SJSA1 (cell line): ENCODE measurements at places on chromosomes 13 and 19.
A peak's percentile ranks its signal among the peaks of the same experiment; 100 is the strongest.

DNA sequence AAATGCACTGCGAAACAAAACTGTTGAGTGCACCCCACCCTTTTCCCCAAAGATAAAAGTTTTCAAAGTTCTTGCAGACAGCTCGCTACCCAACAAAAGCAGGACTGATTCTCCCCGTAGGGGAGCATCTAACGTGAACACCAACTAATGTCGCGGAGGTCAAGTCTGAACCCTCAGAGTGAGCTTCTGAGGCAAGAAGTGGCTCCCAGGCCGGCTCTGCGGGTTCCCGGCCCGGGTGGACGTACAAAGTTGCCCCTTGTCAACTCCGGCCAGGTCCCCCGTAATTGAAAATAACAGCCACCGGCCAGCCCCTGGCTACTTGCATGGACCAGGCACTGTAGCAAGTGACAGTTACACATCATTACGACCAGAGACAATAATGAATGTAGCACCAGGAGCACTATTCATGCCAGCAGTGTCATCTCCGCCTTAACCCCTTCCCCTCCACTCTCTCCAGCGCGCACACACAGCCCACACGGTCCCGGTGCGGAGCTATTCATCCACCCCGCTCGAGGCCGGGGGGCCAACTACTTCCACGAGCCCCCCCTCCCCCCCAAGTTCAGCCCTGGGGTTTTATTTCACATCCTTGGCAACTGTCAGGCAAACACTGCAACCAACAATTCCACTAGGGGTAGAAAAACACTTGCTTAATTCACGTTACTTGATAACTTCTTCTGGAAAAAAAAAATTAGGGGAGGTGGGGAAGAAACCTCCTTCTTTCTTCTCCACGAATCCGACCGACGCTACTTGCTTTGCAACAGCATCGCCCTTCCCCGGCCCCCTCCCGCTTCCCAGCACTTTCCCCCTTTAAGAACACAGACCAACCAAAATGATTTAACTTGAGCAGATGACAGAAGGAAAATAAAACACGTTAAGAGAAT lies 1.2 kb downstream of the KLF12 start:
- DNase-seq = no peak
- H3K4me1 ChIP-seq = peaks cover 47% of the 10 kb centered on the region
- H3K27me3 ChIP-seq = no peaks in the 10 kb centered on the region
- H3K4me3 ChIP-seq = peak overlapping the region; percentile 95
- H3K27ac ChIP-seq = peak overlapping the region; percentile 61; the same call in 1 of the 2 replicates

GRCh38 chr13:51840917-51841316 lies 4.1 kb downstream of the TMEM272 start:
- H3K4me1 ChIP-seq = peaks cover 58% of the 10 kb centered on the region
- H3K4me3 ChIP-seq = no peak overlapping the region
- no peak for DNase-seq
- H3K27me3 ChIP-seq = no peaks in the 10 kb centered on the region

DNA sequence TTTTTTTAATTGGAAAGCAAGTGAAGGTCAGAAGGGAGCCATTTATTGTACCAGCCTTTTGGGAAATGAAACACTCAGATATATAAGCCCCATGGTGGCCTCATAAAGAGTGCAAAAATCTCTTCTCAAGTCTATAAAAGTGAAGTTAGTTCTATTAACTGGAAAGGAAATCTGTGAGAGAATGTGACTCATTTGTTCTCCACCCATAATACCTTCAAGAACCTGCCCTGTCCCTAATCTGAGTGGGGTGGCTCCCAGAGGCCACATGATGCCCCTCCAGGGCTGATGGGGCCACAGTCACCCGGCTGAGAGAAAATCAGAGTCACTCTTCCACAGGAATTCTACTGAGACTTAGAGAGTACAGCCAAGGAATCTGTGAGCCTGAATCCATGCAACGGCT lies 65.8 kb upstream of the SERP2 start:
- H3K4me1 ChIP-seq = peaks cover 55% of the 10 kb centered on the region
- H3K27ac ChIP-seq = no peak overlapping the region
- no peak for DNase-seq

DNA sequence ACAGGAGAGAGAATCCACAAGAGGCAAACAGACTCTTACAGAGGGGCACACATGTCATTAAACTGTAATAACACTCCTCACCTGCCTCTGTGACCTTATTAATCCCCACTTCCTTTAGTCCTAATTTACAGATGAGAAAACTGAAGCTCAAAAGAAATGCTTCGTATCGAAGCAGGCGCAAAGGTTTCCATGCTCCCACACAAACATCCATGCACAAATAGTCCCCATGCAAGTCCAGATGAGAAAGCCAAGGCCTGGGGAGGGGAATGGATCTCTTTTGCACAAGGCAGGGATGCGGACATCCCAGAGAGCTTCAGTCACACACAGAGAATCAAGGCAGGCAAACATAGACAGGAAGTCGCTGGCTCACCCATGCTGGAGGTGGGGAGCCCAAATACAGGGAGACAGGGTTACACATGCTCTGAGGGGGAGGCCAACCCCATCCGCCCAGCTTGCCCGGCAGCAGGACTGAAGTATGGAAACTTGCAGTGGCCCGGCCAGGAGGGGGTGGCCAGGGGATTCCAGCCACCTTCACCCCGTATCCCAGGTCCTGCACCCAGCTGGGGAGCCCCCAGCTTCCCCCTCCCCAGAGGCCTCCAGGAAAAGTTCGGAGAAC lies 468 bp downstream of the S1PR5 start:
- H3K4me3 ChIP-seq = no peak overlapping the region
- H3K27ac ChIP-seq = no peak overlapping the region
- no peaks in the 10 kb centered on the region for H3K36me3 ChIP-seq

GRCh38 chr19:42254089-42254849 lies 659 bp downstream of the ERF start:
- H3K4me3 ChIP-seq = peak overlapping the region; percentile 85
- peak overlapping the region; percentile 73 for H3K27ac ChIP-seq
- peak; percentile 79 for DNase-seq
- no peaks in the 10 kb centered on the region for H3K27me3 ChIP-seq

GRCh38 chr13:107277911-107278310 lies 710.0 kb upstream of the ARGLU1 start:
- H3K36me3 ChIP-seq = no peaks in the 10 kb centered on the region
- no peaks in the 10 kb centered on the region for H3K27me3 ChIP-seq
- peaks cover 5% of the 10 kb centered on the region; the same call in 1 of the 2 replicates for H3K4me1 ChIP-seq
- H3K4me3 ChIP-seq = no peak overlapping the region
- H3K27ac ChIP-seq = no peak overlapping the region

DNA sequence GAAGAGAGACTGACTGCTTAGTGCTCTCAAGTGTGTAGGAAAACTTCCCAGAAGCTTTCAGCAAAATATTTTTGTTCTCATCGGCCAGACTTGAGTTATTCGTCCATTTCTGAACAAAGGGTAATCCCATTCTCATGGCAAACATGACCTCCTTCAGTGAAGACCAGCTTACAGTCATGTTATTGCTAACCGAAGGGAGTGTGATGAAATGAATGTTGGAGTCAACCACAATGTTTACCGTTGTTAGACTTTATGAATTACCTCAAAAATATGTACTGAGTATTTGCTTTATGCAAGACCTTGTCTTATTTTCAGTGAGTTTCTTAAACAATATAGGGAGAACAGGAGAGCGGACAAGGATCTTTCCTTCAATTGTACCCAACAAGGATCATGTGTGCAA lies 228.6 kb downstream of the LMO7 start:
- H3K4me1 ChIP-seq = peaks cover 25% of the 10 kb centered on the region
- no peak overlapping the region for H3K27ac ChIP-seq
- peaks cover 6% of the 10 kb centered on the region; the same call in 1 of the 2 replicates for H3K27me3 ChIP-seq

DNA sequence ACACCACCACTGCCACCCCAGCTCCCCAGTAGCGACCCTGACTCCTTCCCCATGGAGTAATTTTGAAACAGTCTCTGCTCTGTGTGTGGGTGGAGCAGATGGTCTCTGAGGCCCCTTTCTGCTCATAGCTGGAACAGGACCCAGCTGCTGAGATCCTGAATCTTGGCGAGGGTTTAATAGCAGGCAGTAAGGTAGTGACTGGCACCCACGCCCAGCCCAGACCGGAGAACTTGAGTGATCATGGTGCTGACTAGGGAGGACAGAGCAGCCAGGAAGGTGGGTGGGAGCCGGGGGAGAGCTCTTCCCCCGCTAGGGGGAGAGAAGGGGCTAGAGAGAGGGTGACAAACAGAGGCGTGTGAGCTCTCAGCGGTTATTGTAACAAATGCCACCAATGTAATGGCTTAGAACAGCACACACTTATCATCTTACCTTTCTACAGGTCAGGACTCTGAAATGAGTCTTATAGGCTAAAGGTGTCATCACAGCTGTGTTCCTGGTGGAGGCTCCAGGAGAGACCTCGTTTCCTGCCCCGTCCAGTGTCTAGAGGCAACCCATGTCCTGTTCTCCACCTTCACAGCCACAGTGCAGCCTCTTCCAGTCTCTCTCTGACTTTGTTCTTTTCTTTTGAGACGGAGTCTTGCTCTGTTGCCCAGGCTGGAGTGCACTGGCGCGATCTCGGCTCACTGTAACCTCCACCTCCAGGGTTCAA lies 7.2 kb upstream of the ACER1 start:
- H3K4me1 ChIP-seq = no peaks in the 10 kb centered on the region
- H3K4me3 ChIP-seq = no peak overlapping the region
- DNase-seq = no peak
- H3K36me3 ChIP-seq = no peaks in the 10 kb centered on the region
- H3K27ac ChIP-seq = no peak overlapping the region

GRCh38 chr13:98468929-98469328 lies 108.0 kb downstream of the STK24 start:
- peaks cover 9% of the 10 kb centered on the region for H3K4me1 ChIP-seq
- DNase-seq = no peak
- H3K27me3 ChIP-seq = no peaks in the 10 kb centered on the region
- no peak overlapping the region for H3K4me3 ChIP-seq
- H3K36me3 ChIP-seq = peaks cover 88% of the 10 kb centered on the region

DNA sequence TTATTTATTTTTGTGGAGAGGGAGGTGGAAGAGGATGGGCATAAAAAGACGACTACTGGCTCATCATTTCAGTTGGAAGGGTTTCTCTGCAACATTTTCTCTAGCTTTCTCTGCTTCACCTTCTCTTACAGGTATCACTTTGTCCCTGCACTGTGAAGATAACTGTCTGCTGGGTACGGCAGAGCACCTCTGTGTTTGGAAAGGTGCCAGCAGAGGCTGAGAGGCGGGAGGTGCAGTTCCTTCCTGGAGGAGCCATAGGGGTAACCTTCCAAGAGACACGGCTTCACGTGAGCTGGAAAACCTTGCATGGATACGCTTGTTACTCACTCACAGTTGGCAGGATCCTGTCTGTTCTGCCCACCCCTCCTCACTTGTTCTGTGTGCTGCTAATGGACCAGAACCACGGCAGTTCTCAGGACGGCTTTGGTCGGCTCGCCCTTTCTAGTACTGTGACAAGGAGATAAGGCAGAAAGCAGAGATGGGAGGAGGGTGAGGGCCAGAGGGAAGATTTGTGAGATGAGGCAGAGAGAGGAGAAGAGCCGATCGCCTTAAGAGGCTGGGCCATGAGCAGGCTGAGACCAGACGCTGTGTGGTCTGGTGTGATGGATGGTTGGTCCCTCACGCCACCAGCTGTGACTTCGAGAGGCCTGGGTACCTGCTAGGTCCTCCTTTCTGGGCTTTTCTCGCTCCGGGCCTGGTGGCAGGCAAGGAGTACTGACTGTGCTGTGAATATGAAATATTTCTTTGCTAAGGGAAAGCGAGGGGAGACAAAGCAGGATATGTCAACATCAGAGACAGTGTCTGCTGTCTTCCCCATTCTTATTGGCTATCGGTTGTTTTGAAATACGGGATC lies 66.8 kb downstream of the MRPL57 start:
- H3K4me1 ChIP-seq = no peaks in the 10 kb centered on the region
- H3K4me3 ChIP-seq = no peak overlapping the region
- H3K27ac ChIP-seq = no peak overlapping the region
- no peaks in the 10 kb centered on the region for H3K36me3 ChIP-seq
- no peaks in the 10 kb centered on the region for H3K27me3 ChIP-seq

- no peaks in the 10 kb centered on the region for H3K27me3 ChIP-seq
- H3K4me3 ChIP-seq = no peak overlapping the region
- H3K36me3 ChIP-seq = no peaks in the 10 kb centered on the region
- H3K4me1 ChIP-seq = no peaks in the 10 kb centered on the region
- no peak overlapping the region for H3K27ac ChIP-seq
- no peak for DNase-seq
Observed at GRCh38 chr13:94427313-94427953, 52.0 kb downstream of the DCT start.

GRCh38 chr13:112840472-112841302 lies 128.3 kb upstream of the MCF2L start:
- H3K36me3 ChIP-seq = no peaks in the 10 kb centered on the region
- no peak overlapping the region for H3K27ac ChIP-seq

DNA sequence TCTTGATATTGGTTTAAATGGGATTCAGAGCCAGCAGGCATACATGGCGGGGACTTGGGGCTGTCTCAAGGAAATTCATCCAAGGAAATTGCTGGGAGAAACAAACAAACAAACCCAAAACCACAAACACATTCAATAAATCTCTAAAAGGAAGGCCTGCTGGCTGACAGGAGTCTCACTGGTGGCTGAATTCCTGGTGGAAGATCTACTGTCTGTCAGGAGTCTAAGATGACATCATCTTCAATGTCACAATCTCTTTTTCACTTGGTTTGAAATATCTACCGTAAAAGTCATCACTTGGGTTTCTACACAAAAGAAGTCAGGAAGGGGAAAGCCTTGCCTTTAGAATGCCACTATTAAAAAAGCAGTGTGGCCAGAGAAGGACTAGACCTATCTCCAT lies 87.9 kb downstream of the KLF5 start:
- no peaks in the 10 kb centered on the region for H3K27me3 ChIP-seq
- H3K36me3 ChIP-seq = no peaks in the 10 kb centered on the region
- no peak for DNase-seq
- no peaks in the 10 kb centered on the region for H3K4me1 ChIP-seq

DNA sequence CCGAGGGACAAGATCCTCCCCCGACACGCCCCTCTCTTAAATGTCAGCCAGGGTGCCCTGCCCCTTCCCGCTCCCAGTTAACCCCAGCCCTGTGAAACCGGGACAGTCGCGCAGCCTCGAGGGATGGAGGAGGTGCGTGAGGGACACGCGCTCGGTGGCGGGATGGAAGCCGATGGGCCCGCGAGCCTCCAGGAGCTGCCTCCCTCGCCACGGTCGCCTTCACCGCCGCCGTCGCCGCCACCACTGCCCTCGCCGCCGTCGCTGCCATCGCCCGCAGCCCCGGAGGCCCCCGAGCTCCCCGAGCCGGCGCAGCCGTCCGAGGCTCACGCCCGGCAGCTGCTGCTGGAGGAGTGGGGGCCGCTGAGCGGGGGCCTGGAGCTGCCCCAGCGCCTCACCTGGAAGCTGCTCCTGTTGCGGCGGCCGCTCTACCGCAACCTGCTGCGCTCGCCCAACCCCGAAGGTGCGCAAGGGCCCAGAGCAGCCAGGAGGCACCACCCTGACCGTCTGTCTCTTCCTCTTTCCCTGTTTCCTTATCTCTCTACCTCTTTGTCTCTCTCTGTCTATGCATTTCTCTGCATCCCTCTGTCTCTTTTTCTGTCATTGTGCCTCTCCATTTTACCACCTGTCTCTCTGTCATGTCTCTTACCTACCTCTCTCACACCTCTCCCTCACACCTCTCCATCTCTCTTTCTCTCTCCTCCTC lies at the start of gene NCCRP1:
TSS of gene NCCRP1 (plus strand) at position 105 of the 703 bp plus-strand sequence. CDS start at position 124, 19 bp downstream.
- no peak for DNase-seq
- H3K27ac ChIP-seq = no peak within 1 kb of the TSS

GRCh38 chr13:36907821-36908220 lies 12.2 kb downstream of the SMAD9 start:
- H3K27ac ChIP-seq = no peak overlapping the region
- no peaks in the 10 kb centered on the region for H3K27me3 ChIP-seq
- no peak overlapping the region for H3K4me3 ChIP-seq
- peaks cover 13% of the 10 kb centered on the region; the same call in 1 of the 2 replicates for H3K36me3 ChIP-seq
- H3K4me1 ChIP-seq = peaks cover 7% of the 10 kb centered on the region
